NCI-H1105 treated with DMSO at 0.1 percent for 48 hours (cell line): ENCODE measurements at places on chromosomes 16 and 17.
A peak's percentile ranks its signal among the peaks of the same experiment; 100 is the strongest.

DNA sequence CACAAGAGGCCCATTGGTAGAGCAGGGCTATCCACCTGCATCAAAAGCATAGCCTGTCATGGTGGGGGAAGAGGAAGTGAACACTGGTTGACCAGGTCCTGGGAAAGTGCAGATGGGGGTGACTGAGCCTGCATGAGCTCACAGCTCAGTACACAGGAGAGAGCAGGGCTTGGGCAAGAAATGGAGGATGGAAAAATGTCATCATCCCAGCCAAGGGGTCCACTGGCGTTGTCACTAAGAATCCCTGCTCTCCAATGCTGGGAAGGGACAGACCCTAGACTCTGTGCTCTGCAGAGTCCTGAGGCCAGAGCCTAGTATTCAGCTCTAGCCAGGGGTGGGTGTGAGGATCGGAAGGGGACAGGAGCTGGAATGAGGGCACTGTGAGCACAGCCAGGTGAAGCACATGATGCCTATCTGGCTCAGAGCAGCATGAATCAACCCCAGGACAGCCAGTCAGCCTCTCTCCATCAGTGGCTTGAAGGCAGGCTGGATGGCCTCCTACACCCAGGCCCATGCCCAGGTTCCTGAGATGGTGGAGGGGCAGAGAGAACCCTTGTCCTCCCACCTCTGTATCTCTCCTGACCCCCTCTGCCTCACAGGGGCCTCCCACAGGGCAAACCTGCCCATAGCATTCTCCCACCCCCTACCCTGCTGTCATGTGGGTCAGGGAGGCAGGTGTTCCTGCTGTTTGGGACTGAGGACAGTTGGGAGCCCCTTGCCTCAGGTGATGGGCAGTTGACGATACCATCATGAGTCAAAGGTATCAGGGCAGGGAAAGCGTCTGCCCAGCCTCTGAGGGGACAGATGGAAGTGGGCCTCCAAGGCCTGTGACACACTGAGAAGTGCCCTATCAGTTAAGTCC lies 13.8 kb upstream of the CTCF start:
- DNase-seq, result no peak

DNA sequence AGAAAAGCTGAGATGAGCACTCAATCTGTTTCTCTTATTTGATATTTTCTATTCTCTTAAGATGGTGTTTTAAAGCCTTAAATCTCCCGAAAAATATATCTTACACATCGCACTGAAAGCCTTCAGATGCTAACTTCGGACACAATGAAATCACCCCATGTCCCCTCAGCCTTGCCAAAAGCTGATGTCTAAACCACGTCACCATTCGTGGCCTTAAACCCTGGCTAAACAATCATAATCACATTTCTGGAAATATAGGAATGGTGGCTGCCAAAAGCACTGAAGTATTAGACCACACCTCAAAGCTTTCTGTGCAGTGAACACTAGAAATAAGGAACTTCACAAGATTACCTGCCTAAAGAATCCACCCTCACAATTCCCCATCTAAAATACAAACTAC lies 402.7 kb downstream of the SOX9 start:
- no peak for DNase-seq

DNA sequence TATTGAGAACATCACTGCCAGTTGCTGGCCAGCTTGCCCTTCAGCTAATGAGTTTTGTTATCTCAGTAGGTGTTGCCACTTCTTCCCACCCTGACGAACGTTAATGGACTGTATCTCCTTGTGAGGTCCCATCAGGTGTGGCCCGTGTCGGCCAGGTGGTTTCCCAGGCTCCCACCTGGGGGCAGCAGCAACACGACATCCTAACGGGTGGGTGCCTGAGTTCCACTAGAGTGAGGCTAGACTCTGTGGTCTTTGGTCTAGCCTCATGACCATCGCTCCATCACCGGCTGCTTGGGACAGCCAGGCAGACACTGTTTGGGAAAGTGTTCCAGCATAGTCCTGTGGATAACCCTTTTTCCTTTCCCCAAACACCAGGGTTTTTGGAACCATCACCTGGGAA lies 45.6 kb upstream of the LCMT1 start:
- DNase-seq, result no peak

GRCh38 chr17:66663041-66663606 lies 171.8 kb upstream of the CACNG5 start:
- no peak for DNase-seq

- peak; percentile 80 for DNase-seq
Observed at GRCh38 chr16:12225806-12226465, 249.4 kb downstream of the SNX29 start.

DNA sequence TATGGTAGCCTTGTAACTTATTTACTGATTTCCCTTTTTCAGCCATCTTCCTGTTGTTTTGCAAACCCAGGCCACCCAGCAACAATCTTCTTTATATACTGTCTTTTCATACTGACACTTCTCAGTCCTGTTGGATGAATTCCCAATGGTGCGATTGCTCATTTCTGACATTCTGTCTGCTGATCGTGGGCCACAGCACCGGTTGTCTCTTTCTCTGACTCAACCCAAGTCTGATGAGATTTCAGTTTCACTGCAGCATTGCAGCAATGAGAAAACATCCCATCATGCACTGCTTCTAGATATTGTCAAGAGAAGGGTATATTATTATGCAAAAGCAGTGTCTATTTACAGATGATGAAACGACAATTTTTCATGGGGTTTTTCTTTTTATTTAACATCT lies 349.2 kb upstream of the HSBP1 start:
- no peak for DNase-seq

- DNase-seq, result peak; percentile 9
Observed at GRCh38 chr17:40696651-40697072, 6.9 kb downstream of the KRT24 start.

- no peak for DNase-seq
Observed at GRCh38 chr17:20187049-20187448, 177.9 kb downstream of the SPECC1 start.

DNA sequence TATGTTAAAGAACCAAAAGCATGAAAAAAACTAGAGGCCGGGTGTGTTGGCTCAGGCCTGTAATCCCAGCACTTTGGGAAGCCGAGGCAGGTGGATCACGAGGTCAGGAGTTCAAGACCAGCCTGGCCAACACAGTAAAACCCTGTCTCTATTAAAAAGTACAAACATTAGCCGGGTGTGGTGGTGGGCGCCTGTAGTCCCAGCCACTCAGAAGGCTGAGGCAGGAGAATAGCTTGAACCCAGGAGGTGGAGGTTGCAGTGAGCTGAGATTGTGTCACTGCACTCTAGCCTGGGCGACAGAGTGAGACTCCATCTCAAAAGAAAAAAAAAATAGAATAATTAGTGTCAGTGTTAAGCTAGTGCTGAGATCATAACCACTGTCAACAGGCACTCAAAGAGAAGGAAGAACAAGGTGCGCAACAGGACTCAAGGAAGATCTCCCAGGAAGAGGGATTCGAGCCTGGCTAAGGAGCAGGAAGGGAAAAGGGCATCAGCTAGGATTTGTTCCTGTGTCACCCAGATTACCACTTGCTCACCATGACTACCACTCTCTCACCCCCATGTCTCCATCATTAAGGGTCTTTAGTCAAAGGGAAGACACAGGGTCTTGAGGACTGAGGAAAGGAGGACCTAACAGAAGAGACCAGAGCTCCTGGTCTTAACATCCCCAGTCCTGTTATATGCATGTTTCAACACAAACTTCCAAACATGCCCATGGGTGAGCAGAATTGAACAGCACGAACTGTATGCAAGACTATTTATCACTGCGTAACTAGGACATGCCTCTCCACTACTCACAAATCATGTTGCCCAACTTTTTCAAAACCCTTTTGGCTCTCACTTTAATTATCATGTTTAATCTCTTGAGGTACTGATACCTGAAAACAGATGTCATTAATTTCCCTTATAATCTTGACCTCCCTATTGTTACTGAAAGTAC lies 88.3 kb upstream of the PLEKHM1 start:
- no peak for DNase-seq
